Esophagus squamous epithelium (tissue), 5 donors: ENCODE measurements at places on chromosomes 11 and 22. TPM values are rescaled to one million over a fixed set of nuclear protein-coding genes. Genes with fewer than 3 reads are reported as not detected.

DNA sequence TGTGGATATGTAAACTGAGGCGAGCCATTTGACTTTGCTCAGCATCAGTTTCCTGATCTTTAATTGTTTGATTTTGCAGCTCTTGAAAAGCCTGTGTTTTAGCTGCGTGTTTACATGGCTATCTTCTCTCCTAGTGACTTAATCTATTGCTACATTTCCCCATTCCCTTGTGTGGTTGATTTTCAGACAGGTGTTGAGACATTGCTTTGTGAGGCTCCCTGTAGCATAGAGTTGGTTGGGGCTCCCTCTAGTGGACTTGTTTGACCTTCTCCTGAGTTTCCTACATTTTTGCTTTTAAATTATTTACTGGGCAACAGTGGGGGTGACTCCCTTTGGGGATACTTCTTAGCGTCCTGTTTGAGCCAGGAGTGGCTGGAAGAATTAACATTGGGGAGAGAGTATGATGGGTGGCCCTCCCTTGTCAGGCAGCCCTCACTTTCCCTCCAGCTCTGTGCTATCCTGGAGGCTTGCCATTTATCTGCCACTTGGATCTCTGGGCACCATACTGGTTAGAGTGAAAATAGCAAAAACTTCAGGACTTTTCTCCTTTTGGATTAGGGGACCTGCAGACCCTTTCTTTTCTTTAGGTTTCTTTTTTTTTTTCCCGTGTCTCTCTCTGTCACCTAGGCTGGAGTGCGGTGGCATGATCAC is 9.2 kb upstream of the CBL start:
- no peaks in the 10 kb centered on the region for H3K36me3 ChIP-seq
- H3K27me3 ChIP-seq, result no peaks in the 10 kb centered on the region
- no peak for DNase-seq
- H3K27ac ChIP-seq, result no peak overlapping the region
- H3K4me3 ChIP-seq, result no peak overlapping the region

DNA sequence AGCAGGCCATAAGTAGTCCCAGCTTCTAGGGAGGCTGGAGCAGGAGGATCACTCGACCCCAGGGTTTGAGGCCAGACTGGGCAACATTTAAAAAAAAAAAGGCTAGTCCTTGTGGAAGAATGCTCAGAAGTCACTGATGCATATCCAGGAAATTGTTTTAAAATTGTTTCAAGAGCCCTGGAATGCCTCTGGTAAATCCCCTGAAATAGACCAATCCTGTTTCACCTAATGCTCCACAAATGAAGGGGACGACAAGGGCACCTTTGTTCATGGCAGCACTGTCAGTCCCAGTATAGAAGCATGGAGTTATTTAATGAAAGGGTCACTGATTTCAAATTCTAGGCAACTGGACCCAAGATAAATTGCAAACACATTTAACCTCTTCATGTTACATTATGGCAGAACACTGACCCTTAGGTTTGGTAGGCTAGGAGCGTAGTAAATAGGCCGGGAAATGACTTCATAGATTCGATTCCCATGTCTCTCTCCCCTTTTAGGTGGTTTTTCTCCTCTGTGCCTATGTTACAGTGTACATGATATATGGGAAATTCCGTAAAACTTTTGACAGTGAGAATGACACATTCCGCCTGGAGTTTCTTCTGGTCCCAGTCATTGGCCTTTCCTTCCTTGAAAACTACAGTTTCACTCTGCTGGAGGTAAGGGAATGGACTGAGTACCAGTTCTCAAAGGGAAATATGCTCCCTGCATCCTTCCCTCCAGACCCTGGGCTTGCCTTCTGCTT is 11.4 kb downstream of the KDELR3 start:
- DNase-seq, result no peak
- H3K4me1 ChIP-seq, result no peaks in the 10 kb centered on the region
- H3K27me3 ChIP-seq, result no peaks in the 10 kb centered on the region
- peaks cover 7% of the 10 kb centered on the region for H3K36me3 ChIP-seq
- no peak overlapping the region for H3K4me3 ChIP-seq

- no peaks in the 10 kb centered on the region for H3K36me3 ChIP-seq
- peaks cover 5% of the 10 kb centered on the region for H3K4me1 ChIP-seq
- no peak for DNase-seq
- H3K27ac ChIP-seq, result no peak overlapping the region
Observed at GRCh38 chr11:95897731-95898130, 26.2 kb downstream of the MTMR2 start.

GRCh38 chr11:64120951-64121569 is 44.9 kb downstream of the MACROD1 start:
- no peaks in the 10 kb centered on the region for H3K27me3 ChIP-seq
- no peaks in the 10 kb centered on the region for H3K36me3 ChIP-seq
- H3K4me1 ChIP-seq, result peaks cover 10% of the 10 kb centered on the region
- DNase-seq, result no peak
- no peak overlapping the region for H3K27ac ChIP-seq
- no peak overlapping the region for H3K4me3 ChIP-seq

Gene TSSC4
- 26.5 TPM for total RNA-seq

GRCh38 chr11:3178349-3178748 is 13.2 kb upstream of the OSBPL5 start:
- no peak overlapping the region for H3K4me3 ChIP-seq
- no peak overlapping the region for H3K27ac ChIP-seq
- no peak for DNase-seq
- H3K36me3 ChIP-seq, result no peaks in the 10 kb centered on the region
- no peaks in the 10 kb centered on the region for H3K27me3 ChIP-seq
- H3K4me1 ChIP-seq, result no peaks in the 10 kb centered on the region

DNA sequence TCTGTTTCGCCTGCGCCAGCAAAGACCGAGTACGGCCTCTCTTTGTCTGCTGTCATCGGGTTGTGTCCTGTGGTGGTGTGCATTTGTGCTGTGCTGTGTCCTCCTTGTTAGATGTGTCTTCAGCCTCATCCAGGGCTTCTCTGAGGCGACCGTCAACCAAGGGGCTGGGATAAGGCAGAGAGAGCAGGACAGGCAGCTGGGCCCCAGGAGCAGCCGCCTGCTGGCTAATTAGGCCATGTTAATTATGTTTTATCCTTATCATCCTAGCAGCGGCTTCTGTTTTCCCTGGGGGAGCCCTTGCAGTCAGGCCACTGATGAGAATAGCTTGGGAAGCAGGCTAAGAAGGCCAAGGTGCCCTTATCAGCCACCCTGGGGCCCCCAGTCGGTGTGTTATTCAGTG is 40.7 kb upstream of the TTC12 start:
- H3K4me1 ChIP-seq, result no peaks in the 10 kb centered on the region
- DNase-seq, result no peak
- no peaks in the 10 kb centered on the region for H3K36me3 ChIP-seq
- H3K4me3 ChIP-seq, result no peak overlapping the region
